ENCODE measurements at places on chromosomes 13 and 19.

- DNase-seq, result no peak
These were observed 489 bp downstream of the CCNE1 start for GRCh38 chr19:29812080-29812880.

GRCh38 chr13:29683041-29683440, 87.6 kb upstream of the SLC7A1 start:
- DNase-seq, result no peak

DNA sequence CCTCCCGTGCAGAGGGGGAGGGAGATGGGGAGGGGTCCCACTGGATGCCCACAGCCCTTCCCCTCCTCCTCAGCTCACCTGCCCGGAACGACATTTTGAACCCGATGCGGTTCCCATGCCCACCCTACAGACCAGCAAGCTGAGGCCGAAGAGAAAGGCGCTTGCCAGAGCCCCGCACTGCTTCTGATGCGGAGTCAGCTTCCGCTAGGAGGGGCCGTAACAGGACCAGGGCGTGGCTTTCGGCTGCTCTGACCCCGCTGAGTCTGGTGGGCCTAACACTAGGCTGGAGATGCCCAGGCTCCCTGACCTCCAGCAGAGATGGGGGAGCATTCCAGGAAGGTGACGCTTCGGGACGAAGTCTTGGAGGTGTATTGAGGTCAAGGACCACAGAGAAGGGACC, 6.7 kb downstream of the ONECUT3 start:
- DNase-seq, result no peak

DNA sequence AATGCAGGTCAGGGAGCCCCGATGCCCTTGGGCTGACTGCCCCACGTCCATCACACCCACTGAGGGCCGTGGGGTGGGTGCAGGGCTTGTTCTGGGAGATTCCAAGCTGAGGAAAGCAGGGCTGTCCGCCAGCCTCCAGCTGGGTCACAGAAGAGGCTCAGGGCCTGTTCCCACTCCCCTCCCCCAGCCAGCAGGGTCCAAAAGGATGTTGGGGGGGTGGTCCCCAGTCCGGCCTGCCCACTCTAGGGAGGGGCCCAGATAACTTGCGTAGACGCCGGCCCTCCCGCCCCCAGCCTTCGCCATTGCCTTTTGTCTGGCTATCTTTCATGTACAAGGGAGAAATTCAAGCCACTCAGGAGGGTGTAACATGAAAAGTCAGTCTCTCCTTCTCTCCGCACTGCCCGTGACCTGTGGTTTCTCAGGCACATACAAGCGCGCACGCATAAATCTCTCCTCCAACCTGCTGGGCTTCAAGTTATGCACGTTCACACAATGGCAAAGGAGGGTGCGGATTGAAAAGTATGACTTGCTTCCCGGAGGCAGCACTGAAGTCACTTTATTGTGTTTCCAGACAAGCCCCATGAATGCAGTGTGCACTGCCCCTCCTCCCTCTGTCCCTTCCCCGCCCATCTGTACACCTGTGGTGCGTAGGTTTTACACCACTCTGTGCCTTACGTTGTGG, 20.2 kb downstream of the CARM1 start:
- DNase-seq, result no peak

GRCh38 chr13:33218020-33218419, 67.5 kb downstream of the STARD13 start:
- DNase-seq, result no peak

DNA sequence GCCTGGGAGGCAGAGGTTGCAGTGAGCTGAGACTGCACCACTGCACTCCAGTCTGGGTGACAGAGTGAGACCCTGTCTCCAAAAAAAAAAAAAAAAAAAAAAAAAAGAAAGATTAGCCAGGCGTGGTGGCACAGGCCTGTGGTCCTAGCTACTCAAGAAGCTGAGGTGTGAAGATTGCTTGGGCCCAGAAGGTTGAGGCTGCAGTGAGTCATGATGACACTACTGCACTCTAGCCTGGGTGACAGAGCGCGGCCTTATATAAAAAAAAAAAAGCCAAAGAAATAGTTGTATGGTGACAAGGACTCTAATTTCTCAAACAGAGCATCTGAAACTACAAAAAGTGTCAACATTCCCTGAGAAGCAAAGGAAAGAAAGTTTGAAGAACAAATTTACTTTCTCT, 3.4 kb downstream of the PBX4 start:
- no peak for DNase-seq

DNA sequence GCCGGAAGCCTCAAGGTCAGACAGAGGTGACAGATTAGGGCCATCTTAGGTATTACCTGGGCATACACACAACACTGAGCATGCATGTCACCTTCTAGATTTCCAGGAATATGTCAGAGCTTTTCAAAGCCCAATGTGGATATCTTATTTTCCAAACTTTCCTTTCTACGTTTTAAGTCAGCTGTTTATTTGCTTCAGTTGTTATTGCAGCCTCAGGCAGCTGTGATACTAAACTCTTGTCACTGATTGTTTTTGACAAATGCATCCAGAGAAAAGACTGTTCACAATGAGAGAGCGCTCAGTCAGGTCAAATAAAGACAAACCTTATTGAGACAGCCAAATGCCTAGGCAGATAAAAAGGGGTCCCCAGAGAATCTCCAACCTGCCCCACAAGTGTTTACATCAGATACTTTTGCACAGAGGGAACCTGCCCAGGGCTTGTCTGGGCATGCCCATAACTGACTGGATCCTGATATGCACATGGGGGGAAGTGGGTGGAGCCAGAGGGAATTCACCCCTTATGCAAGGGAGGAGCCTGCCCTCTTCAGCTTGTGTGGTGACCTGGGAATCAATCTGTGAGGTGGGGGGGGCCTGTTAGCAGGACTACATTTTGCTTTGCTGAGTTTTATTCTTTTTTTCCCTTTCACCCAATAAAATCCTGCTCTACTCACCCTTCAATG, 28.5 kb downstream of the MED4 start:
- DNase-seq, result no peak

DNA sequence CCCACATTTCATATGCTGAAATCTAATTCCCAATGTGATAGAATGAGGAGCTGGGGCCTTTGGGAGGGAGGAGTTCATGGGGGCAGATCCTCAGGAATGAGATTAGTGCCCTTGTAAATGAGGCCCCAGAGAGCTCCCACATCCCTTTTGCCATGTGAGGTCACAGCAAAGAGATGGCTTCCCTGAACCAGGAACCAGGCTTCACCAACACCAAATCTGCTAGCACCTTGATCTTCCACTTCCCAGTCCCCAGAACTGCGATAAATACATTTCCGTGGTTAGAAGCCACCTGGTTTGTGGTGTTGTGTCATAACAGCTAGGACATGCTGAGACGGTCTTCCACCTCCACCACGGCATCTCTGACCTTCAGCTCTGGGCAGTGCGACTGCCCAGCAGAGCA, 62.1 kb downstream of the ING1 start:
- DNase-seq, result no peak

DNA sequence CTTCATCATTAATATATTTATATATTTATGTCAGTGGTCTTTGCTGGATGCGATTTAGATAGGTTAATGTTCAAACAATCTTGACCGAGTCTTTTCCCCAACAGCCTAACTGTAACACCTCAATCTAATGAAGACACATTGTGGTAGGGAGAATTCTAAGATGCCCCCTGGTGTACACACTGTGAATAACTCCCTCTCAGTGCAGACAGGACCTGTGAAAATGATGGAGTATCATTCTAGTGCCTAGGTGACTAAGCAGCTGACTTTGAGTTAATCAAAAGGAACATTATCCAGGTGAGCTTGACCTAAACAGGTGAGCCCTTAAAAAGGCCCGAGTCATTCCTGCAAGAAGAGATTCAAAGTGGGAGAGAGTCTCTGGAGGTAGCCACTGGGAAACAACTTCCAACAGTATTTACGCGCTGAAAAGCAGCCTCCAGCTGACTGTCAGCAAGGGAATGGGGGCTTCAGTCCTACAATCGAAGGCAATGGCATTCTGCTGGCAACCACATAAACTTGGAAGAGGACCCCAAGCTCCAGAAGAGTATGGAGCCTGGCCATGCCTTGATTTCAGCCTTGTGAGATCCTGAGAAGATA, 28.0 kb upstream of the KBTBD7 start:
- DNase-seq, result peak; percentile 4

DNA sequence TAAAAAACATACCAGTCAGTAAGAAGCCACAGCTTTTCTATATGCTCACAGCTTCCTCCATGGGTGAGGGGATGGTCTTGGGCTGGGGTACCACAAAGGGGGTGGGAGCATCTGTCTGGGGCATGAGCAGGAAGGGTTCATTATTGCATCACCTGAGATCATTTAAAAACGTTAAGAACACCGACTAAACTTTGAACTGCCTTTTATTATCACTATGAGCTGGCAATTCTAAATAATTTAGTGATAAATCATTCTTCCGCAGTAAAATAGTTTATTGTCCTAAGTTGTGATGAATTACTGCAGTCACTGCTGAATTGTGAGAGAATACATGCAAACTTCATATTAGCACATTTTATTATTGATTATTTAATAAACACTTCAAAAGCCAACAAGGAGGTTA, 71.6 kb downstream of the KL start:
- no peak for DNase-seq

- no peak for DNase-seq
These were observed 158.7 kb downstream of the IRS2 start for GRCh38 chr13:109627649-109628048.

GRCh38 chr19:29383696-29384095, 142.1 kb upstream of the VSTM2B start:
- no peak for DNase-seq
